Stimulated activated CD4-positive, alpha-beta T cell treated with anti-CD3 and anti-CD28 coated beads, Interleukin-15, amount 100 ng/mL, for 1 hour (primary cell): ENCODE measurements at places on chromosomes 12 and 14.

DNA sequence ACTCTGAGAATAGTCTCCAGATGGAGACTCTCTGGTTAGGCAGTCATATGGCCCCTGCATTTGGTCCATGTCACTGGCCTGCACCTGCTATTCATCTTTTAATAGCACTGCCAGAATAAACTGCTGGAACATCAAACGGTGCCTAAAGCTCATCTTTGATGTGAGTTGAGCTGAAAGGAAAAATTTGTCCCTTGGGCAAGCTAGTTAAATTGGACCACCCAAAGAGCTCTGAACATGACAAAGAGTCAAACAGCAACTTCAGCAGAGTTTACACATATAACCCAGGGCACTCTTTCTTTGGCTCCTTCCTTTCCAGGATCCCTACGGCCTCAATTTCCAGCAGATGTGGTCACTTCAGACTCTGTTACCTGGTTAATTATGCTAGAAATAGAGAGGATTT is 269.9 kb downstream of the RPL10L start:
- no peak for DNase-seq

DNA sequence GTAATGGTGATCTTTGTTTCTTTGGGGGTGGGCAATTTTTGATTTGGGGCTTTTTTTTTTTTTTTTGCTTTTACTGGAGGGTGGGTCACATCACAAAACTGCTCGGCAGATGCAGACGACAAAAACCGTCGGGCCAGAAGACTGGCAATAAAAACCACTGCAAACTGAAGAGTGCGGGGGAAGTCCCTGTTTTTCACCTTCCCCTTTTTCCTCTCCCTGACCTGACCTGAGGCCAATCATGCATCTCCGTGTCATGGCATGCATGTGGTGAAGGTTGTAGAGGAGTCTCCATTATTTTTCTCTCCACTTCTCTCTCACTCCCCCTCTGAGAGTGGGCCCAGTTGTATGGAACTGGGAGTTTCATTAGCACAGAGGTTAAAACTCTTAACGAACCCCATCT is 57.5 kb downstream of the AP5M1 start:
- DNase-seq, result no peak

DNA sequence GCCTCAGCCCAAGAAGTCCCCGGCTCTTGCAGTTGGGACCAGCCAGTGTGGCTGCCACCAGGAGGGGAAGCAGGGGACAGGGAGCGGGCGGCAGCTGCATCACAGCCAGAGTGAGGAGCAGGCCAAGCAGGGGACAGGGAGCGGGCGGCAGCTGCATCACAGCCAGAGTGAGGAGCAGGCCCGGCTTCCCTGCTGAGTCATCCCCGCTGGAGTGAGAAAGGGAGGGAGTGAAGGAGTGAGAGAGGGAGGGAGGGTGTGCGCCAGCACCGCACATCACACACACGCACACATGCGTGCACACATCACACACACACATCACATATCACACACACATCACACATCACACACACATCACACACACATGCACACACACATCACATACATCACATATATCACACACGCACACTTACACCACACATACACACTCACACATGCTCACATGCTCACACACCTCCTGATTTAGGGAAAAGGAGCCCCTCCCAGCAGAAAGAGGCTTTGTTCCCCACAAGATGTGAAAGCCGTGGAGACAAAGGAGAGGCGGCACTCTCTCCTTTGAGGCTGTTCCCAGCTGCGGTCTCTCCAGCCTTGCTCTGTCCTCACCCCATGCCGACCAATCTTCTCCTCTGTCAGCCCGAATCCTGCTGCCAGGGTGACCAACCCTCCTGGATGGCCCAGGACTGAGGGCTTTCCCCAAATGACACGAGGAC is 16.7 kb upstream of the ZDHHC22 start:
- DNase-seq, result no peak

DNA sequence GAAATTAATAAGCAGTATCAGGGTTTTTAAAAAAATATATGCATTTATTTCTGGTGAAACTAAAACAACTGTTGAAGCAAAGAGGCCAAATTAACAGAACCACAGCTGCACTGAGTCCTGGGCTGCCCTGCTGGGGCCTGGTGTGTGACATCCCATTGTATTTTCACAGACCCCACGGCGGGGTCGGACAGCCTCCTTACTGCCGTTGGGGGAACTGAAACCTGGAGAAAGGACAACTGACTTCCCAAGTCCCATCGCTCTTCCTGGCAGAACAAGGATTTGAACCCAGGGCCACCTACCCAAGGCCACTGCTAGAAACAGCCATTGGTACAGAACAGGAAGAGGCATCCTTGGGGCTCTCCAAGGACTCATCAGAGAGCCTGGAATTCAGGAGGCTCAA is 114.8 kb upstream of the SFSWAP start:
- no peak for DNase-seq

- no peak for DNase-seq
Measured at GRCh38 chr12:89126712-89127111, 225.6 kb downstream of the DUSP6 start.

DNA sequence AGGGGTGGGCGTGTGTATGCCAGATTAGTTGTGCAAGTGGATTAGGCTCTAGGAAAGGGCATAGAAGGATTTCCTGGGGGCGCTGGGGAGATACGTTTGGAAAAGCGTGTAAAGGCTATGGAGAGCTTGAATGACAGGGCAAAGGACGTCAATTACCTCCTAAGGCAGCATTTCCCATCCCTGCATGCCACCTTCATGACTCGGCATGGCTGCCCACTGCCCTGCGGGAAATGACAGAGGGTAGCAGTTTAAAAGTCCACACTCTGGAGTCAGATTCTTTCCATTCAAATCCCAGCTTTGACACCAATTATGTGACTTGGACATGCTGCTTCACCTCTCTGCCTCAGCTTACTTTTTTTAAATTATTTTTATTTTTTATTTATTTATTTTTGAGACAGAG is 14.8 kb upstream of the TMEM229B start:
- no peak for DNase-seq

DNA sequence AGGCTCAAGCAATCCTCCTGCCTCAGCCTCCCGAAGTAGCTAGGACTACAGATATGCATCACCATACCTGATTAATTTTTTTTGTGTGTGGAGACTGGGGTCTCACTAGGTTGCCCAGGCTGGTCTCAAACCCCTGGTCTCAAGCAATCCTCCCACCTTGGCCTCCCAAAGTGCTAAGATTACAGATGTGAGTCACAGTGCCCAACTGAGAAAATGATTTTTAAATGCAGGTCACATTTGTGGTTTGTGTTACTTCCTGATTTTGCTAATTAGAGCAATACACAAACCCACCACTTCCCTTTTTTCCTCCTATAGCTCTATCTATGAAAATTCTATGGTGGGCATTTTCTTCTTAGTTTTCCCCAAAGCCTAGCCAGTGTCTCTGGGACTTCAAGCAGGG is 45.5 kb upstream of the TMEM263 start:
- no peak for DNase-seq

GRCh38 chr12:56080556-56081138 is 682 bp downstream of the ERBB3 start:
- no peak for DNase-seq

- no peak for DNase-seq
Measured at GRCh38 chr12:124328116-124328515, 33.2 kb downstream of the RFLNA start.

DNA sequence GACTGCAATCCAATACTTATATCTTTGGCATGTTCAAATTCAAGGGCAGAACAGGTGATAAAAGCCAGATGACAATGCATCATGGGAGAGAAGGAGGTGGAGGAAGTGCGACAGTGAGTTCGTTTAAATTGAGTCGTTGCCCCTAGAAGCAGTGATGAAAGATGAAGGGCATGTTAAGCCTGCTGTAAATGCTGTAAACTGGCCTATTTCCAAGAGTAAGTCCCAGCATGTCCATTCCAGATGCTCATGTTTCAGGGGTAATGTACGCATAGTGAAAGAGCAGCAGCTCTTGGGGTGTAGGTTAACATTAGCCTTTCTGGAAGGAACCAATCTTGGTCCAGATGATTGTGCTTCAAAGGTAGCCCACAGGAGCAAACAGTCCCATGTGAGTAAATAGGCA is 97.1 kb downstream of the C2CD5 start:
- DNase-seq, result no peak

- DNase-seq, result no peak
Measured at GRCh38 chr14:77485256-77485655, 13.4 kb downstream of the ISM2 start.

DNA sequence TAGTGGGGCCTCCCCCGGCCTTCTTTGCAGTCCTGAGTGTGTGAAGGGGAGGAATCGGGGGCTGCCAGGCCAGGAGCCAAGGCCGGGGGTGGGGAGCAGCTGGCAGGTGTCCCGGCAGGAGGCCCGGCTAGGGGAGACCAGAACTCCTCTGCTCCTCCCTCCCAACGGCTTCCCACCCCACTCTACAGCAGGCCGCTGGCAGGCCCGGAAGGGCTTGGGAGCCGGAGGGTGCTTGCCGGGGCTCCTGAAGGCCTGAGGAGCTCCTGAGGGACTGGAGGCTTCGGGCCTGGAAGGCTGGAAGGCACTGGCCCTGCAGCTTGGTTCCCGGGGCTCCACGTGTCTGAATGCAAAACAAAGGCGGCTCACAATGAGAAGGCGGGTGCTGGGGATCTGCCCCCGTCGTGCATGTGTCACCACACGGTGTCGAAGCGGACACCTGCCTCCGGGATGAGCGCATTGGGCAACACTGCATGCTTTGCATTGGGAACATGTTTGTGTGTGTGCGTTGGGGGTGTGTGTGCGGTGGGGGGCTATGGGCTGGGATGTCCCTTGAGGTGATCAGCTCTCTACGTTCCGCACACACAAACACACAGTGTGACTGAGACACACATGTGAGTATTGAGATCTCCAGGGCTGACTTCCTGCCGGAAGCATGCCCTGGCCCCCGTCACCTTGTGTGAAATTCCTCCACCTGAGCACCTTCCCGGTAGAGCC is 30.9 kb upstream of the ANKRD9 start:
- DNase-seq, result no peak

DNA sequence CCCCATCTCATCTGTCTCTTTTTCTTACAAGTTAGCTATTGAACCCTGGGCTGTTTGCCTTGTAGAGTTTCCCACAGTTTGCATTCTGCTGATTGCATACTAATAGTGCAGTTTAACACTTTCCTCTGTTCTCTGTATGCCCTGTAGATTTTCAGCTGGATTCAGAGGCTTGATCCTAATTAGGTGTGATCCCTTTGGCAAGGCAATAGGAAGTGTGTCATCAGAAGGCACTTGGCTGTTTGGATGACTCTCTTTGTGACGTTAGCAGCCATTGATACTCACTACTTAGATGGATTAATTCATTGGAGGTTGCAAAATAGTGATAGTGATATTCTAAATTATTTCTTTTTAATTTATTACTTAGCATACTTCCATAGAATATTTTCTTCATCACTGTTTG is 33.6 kb downstream of the FUT8 start:
- DNase-seq, result no peak

DNA sequence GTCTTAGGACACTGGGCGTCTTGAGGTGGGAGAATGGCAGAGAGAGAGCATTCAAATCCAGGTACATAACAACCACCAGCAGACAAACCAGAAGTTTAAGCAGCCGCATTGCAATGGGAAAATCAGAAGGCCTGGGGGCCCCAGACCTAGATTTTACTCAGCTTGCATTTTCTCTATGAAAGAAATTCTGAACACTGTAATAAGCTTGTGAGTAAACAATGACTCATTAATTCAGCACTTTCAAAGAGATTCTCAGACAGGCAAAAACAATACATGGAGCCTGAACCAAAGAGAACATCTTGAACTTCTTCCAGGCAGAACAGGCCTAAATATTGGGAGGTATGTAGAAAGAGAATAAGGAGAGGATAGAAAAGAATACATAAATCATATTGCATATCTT is 69.8 kb upstream of the IFNG-AS1 start:
- no peak for DNase-seq

- no peak for DNase-seq
Measured at GRCh38 chr12:113310489-113310888, 24.4 kb downstream of the SLC8B1 start.

- no peak for DNase-seq
Measured at GRCh38 chr12:121720762-121721161, 8.2 kb downstream of the TMEM120B start.

DNA sequence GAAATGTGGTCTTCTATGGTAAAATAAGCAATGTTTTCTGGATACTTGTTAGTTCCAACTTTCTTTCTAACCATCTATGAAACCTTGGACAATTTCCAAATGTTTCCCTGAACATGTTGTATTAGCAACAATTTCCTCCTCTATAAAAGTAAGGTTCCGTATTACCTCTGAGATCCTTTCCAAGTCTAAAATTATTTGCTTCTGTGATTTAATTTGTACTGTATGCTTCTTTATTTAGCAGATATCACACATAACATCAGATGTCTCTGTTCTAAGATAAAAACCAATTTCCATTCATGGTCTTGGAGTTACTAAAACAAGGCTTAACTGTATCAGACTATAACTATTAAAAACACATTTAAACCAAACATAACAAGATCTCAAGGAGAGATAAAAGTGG is 177.2 kb downstream of the FOXA1 start:
- DNase-seq, result no peak

- DNase-seq, result no peak
Measured at GRCh38 chr14:76607510-76607909, 153.8 kb upstream of the VASH1 start.

DNA sequence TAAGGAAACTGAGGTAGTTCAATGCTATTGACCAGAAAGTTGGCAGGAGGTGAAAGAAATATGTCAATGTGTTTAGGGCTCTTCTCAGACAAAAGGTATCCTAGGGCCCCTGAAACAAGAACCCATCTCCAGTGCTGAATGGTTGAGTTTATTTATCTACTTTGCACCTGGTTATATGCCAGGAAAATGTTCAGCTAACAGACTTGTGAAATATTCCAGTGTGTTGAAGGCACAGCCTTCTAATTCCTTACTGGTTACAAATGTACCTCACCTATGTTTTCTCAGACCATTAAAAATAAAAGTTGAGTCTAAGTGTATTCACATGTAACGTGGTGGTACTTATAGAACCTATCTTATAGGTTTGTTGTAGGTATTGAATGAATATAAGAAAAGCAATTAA is 511.7 kb upstream of the SEL1L start:
- DNase-seq, result no peak

DNA sequence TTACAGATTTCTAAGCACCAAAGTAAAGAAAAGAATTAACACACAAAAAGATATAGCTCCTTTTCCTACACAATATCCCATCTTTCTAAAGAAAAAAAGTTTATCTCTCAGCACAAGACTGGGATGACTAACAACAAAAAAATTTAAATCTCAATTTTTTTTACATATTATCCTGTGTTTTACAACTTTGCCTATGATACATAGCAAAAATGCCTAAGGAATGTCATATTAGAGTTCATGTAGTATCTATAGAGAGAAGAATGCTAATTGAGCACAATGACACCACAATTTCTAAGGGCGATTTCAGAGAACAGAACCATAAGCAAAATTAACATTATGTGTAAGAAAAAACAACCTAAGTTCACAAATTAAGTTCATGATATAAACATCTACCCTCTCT is 16.3 kb downstream of the C2CD5 start:
- DNase-seq, result no peak

GRCh38 chr12:30977124-30977523 is 50.6 kb downstream of the TSPAN11 start:
- DNase-seq, result no peak

DNA sequence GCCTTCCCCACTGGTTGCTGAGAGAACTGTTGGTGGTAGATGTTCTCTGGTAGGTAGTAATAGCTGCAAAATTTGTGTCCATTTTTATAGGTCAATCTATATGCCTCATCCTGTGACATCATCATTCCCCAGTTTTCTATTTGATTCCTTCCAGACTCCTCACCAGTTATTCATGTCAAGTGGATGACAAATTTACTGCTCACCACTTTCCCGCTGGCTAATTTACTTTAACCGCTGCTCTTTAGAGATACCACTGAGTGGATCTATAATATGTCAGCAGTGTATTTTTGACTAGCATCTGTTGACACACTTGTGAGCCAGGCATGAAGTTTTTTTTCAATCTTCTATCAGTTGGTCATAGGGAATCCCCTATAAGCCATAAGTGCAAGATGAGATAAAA is 24.6 kb downstream of the GPR65 start:
- DNase-seq, result no peak
